NCI-H748 treated with DMSO at 0.1 percent for 48 hours (cell line): ENCODE measurements at places on chromosomes 6 and 20.
A peak's percentile ranks its signal among the peaks of the same experiment; 100 is the strongest.

DNA sequence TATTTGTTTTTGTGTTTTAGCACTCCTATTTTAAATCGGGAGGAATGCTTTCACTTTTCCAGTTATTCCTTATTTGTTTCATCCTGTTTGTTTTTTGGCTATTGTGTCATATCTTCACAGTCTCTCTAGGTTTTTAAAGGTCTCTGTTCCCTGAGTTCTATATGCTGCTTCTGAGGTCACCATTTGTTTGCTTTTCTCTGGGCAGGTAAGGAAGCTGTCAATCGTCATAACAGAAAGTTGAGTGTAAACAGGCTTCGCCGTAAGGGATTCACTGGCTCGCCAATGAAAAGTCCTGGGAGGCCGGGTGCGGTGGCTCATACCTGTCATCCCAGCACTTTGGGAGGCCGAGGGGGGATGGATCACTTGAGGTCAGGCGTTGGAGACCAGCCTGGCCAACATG is 48.7 kb upstream of the RPS6KA2 start:
- DNase-seq = no peak

GRCh38 chr6:137272403-137272802 is 53.2 kb upstream of the IFNGR1 start:
- DNase-seq = no peak

GRCh38 chr20:50559856-50560638 is 49.9 kb downstream of the PTPN1 start:
- DNase-seq = no peak

DNA sequence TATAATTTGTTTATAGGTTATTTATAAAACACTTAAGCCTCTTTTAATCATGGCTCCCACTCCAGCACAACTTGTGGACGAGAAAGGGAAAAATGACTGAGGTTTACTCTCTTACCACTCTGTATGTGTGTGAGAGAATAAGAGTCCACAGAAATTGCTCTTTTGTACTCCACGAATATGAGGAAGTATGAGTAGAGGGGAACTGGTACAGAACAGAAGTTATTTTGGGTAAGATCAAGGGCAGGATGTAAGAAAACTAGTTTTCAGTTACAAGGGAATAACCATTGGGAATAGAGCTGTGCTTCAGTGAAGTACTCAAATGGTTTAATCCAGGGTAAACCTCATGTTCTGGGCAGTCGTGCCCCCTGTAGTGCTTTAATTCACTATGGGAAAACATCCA is 72.6 kb downstream of the REV3L start:
- DNase-seq = no peak

DNA sequence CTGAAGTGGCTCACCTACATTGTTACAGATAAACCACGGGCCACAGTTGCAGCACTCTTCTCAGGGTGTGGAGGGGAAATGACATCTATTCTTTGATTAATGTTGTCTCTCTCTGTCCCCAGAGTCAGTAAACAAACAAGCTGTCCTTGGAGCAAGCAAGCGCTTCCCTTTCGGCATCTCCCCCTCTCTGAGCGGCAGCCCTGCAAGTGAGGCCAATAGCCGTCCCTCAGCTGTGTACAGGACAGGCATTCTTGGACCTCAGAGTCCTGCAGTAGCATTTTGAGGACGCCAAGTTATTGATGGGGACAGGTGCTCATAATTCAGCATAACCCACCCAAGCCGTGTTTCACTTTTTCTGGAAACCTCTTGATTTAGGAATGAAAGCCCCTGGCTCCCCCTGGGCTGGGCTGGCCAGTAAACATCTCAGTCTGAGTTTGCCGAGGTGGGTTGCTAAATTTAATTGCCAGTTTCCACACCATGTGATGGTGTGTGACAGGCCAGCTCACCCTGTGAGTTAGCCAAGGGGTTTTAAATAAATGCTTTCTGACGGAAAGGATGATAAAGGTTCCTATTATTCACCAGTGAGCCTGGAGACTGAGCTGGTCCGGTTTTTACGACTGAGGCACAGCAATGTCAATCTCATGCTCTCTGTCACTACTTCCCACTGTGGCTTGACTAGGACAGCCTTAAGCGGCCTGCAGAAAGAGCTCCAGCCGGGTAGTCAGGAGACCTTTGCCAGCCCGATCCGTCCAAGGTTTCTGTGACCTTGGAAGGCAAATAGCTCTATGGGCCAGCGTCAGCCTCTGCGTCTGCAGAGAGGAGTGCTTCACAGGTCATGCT is 214.8 kb upstream of the RREB1 start:
- no peak for DNase-seq

DNA sequence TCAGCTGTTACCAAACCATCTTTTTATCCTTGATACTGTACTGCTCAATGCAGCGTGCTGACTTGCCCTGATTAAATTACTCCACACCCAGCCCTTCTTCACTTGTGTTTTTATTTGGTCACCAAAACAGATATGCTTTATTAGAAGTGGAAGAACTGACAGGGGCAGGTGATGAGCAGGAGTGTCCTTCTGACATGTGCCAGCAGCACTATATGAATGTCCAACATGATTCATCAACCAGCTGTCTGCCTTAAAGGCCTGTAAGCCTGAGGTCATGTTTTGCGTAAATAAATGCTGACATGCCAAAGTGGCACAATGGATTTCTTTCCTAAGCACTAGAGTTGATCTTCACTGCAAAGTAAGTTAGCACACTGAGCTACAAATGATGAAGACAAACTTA is 15.4 kb downstream of the POPDC3 start:
- DNase-seq = peak; percentile 65

- DNase-seq = no peak
Observed at GRCh38 chr6:122799916-122800686, 11.0 kb downstream of the SMPDL3A start.

- no peak for DNase-seq
Observed at GRCh38 chr6:81051952-81052351, 700.5 kb downstream of the TENT5A start.

- DNase-seq = no peak
Observed at GRCh38 chr6:163250116-163250515, 164.4 kb upstream of the QKI start.

- DNase-seq = no peak
Observed at GRCh38 chr6:80325742-80326141, 219.3 kb downstream of the BCKDHB start.

DNA sequence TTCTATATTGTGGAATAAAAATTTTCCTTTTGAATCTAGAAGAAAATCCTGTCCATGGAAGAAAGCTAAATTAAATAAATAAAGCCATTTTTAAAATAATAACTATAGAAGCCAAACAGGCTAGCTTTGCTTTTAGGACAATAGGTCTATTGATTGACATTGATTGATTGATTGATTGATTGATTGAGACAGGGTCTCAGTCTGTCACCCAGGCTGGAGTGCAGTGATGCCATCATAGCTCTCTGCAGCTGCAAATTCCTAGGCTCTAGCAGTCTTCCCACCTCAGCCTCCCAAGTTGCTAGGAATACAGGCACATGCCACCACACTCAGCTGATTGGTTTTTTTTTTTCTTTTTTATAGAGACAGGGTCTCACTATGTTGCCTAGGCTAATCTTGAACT is 97.9 kb downstream of the COL12A1 start:
- DNase-seq = no peak

DNA sequence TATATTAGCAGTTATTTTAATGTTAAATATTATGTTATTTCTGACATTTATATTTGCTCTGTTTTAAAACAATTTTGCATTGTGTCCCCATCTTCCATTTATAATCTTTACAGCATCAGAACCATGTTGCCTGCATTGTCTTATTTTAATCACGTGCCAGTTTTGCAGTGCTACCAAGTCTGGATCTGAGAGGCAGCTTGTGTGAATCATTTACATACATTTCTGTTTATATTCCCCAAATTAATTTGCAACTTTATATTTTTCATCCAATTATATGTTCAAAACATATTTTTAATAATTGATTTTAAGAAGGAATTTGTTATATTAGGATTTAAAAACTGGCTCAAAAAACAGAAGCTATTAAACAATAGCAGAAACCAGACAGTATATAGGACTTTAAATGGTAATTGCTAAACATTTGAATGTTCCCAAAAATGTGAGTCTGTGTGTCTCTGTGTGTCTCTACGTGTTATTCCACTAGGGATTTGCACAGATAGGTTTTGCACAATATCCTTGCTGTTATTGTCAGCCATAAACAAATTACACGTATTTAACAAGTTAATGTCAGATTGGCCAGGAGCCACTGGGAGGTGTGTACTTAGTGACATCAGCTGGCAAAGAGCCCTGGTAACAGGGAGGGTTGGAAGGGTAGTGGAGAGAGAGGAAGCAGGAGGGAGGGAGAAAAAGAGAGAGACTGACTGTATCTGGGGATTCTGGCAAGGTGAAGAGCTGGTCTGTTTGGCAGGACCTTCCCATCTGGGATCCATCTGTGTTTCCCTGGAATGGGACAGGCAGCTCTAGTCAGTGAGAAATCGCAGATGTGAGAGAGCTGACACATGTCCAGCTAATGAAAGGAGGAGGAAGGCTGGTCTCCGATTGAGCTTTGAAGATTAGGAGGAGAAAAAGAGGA is 72.1 kb downstream of the CBFA2T2 start:
- peak; percentile 93 for DNase-seq

- DNase-seq = no peak
Observed at GRCh38 chr6:74853991-74854390, 351.9 kb downstream of the COL12A1 start.

GRCh38 chr20:1122388-1123315 is 4.2 kb downstream of the PSMF1 start:
- DNase-seq = no peak

- DNase-seq = no peak
Observed at GRCh38 chr6:12570461-12571030, 146.0 kb upstream of the PHACTR1 start.

DNA sequence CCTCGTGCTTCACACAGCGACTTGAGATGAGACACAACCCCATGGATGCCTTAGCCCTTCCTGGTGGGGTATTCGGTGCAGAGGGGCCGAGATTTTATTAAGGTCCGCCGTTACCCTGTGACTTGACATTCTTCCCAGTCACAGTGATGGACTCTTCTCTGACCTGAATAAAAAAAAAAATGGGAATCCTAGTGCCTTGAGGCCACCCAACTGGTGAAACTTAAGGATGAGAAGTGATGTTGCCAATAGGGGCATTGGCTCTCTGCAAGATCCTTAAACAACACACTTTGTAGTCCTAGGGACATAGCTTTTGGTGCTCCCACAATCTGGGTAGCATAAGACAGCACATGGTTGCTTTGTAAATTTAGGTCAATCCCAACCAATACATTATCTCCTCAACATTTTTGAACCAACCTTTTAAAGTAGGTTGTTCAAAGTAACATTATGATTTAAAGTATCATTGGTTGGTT is 814 bp upstream of the ADNP start:
- no peak for DNase-seq

- DNase-seq = no peak
Observed at GRCh38 chr6:100665041-100665380, 200.3 kb upstream of the SIM1 start.

GRCh38 chr6:142860498-142860897 is 84.5 kb downstream of the HIVEP2 start:
- no peak for DNase-seq

GRCh38 chr20:4812216-4812615 is 90.5 kb downstream of the PRND start:
- DNase-seq = no peak

DNA sequence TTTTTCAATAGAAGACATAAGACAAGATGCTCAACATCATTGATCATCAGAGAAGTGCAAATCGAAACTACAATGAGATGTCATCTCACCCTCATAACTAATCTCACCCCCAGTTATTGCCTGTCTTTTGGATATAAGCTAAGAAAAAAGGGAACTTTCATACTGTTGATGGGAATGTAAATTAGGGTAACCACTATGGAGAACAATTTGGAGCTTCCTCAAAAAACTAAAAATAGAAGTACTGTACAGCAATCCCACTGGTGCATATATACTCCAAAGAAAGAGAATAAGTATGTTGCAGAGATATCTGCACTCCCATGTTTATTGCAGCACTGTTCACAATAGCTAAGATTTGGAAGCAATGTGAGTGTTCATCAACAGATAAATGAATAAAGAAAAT is 26.4 kb upstream of the PHF3 start:
- DNase-seq = no peak
